ENCODE measurements at places on chromosomes 11 and 22.

DNA sequence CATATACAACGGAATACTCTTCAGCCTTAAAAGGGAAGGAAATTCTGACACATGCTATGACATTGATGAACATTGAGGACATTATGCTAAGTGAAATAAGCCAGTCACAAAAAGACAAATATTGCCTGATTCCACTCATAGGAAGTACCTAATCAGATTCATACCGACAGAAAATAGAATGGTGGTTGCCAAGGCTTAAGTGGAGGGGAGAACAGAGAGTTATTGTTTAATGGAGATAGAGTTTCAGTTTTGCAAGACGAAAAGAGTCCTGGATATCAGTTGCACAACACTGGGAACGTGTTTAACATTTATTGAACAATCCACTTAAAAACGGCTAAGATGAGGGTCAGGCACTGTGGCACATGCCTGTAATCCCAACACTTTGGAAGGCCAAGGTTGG is 45.6 kb upstream of the HIPK3 start:
- no peaks in the 10 kb centered on the region for H3K27me3 ChIP-seq
- no peak overlapping the region for H3K27ac ChIP-seq
- no peak overlapping the region for H3K4me3 ChIP-seq

DNA sequence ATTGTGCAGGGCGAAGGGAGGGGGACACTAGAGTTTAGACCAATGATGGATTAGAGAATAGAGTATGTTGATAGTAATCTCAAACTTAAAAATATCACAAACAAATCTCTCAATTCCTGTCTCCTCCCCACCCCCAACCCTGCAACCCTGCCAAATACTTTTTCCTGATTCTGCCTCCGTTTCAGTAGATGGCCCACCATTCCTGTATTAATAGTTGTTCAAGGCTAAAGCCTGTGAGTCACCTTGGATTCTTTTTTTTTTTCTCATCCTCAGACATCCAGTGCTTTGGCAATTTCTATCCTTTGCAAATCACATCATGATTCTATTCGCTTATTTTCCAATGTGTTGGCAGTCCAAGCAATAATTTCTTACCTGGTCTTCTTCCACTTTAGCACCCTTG is 207.9 kb downstream of the DYNC2H1 start:
- no peak overlapping the region for H3K4me3 ChIP-seq
- H3K36me3 ChIP-seq: no peaks in the 10 kb centered on the region
- no peak overlapping the region for H3K27ac ChIP-seq
- no peak for DNase-seq
- no peaks in the 10 kb centered on the region for H3K4me1 ChIP-seq

DNA sequence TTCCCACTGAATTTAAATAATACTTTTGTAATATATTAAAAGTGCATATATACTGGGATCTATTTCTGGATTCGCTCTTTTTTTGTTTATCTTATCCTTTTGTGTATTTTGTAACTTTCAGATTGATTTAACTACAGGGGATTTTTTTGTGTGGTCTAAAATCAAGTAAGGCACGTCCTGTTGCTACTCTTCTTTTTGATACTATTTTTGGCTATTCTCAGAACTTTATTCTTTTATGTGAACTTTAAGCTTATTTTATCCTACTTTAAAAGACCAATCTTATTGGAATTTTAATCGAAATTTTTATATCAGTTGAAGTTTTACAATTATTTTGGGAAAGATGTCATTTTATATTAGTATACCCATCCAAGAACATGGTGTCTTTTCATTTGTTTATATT is 106.8 kb downstream of the UVRAG start:
- H3K4me3 ChIP-seq: no peak overlapping the region
- no peak for DNase-seq
- no peak overlapping the region for H3K27ac ChIP-seq
- no peaks in the 10 kb centered on the region for H3K27me3 ChIP-seq
- H3K36me3 ChIP-seq: no peaks in the 10 kb centered on the region
- H3K4me1 ChIP-seq: no peaks in the 10 kb centered on the region

DNA sequence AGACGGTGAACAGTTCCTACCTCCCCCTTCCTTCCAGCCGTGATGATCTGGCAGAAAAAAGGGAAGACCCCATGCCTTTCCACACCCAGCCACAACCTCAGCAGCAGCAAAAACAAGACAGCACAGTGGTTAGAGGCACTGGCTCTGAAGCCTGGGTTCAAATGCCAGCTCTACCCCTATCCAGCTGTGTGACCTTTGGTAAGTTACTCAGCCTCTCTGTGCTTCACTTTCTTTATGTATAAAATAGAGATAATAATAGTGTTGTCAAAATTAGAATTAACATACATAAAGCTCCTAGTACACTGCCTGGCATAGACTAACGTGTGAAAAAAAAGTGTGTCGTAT is 4.2 kb downstream of the NRXN2 start:
- no peak for DNase-seq
- H3K4me3 ChIP-seq: no peak overlapping the region
- H3K27ac ChIP-seq: no peak overlapping the region
- H3K36me3 ChIP-seq: no peaks in the 10 kb centered on the region
- H3K4me1 ChIP-seq: peaks cover 3% of the 10 kb centered on the region

- H3K27ac ChIP-seq: no peak overlapping the region
- H3K4me1 ChIP-seq: peaks cover 14% of the 10 kb centered on the region
- no peaks in the 10 kb centered on the region for H3K36me3 ChIP-seq
- DNase-seq: no peak
- no peaks in the 10 kb centered on the region for H3K27me3 ChIP-seq
Measured at GRCh38 chr11:14361951-14362350, 3.0 kb upstream of the RRAS2 start.

- no peak overlapping the region for H3K27ac ChIP-seq
- no peaks in the 10 kb centered on the region for H3K27me3 ChIP-seq
- DNase-seq: no peak
- H3K36me3 ChIP-seq: peaks cover 49% of the 10 kb centered on the region
- H3K4me1 ChIP-seq: peaks cover 4% of the 10 kb centered on the region
Measured at GRCh38 chr11:102330231-102330630, 12.9 kb downstream of the BIRC3 start.

DNA sequence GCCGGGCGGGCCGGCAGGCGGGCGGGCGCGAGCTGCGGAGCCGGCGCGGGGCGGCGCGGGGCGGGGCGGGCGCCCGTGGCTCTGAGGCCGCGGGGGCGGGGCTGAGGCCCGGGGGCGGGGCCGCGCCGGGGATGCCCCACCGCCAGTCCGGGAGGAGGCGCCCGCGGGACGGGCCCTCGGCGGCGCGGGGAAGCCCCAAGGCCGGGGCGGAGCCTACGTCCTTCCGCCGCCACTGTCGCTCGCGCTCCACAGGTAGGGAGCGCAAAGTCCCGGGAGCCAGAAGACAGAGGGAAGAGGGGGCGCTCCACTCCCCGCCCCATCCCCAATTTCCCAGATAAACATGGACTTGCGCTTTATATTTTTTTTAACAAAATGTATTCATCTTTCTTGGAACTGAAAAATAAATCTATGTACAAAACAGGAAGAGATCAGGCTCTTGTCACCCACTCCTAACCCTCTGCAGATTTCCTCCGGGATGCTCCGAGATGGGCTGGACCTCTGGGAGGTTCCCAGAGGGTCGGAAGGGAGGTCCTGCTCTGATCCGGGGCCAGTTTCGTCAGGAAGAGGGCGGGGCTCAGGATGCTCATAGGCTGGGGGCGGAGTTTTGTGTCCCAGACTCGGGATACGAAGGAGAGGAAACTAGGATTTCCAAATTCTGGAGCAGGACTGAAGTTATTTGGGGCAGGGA is at the start of gene MAP4K2:
MAP4K2 (minus strand) TSS at position 57 of the 688 bp plus-strand sequence. CDS start 65 bp downstream, outside the sequence.
- peak within 1 kb of the TSS; percentile 78 for H3K27ac ChIP-seq
- peaks cover 28% of the 10 kb centered on the region for H3K4me1 ChIP-seq
- peaks cover 23% of the 10 kb centered on the region for H3K36me3 ChIP-seq
- DNase-seq: peak; percentile 87
- no peaks in the 10 kb centered on the region for H3K27me3 ChIP-seq

DNA sequence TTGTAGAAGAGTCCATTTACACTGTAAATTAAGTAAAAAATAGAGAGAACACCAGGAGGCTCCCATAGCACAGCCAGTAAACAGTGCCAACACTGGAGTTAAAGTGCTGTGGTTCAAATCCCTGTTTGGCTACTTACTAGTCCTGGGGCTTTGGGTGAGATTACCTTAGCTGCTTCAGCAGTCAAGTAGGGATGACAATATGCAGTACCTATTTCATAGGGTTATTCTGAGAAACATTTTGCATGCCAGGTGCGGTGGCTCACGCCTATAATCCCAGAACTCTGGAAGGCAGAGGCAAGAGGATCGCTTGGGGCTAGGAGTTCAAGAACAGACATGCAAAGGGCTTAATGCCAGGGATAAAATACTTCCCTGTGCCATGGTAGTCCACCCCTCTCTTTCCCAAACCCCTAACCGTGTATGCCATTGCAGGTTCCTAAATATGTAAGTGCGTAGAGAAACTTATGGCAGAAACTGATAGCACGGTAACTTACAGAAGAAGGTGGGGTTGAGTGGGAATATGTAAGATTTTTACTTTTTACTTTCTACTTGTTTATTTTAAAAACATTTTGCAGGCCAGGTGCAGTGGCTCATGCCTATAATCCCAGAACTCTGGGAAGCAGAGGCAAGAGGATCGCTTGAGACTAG is 86.4 kb upstream of the PICALM start:
- no peaks in the 10 kb centered on the region for H3K36me3 ChIP-seq
- no peak for DNase-seq
- H3K27me3 ChIP-seq: no peaks in the 10 kb centered on the region

- H3K27ac ChIP-seq: no peak overlapping the region
- DNase-seq: no peak
- H3K36me3 ChIP-seq: no peaks in the 10 kb centered on the region
- peaks cover 5% of the 10 kb centered on the region for H3K4me1 ChIP-seq
- no peaks in the 10 kb centered on the region for H3K27me3 ChIP-seq
- H3K4me3 ChIP-seq: no peak overlapping the region
Measured at GRCh38 chr11:111439901-111440300, 60.8 kb upstream of the POU2AF1 start.

GRCh38 chr11:64863391-64864060 is 14.9 kb downstream of the EHD1 start:
- no peak for DNase-seq
- peaks cover 100% of the 10 kb centered on the region for H3K4me1 ChIP-seq
- peaks cover 16% of the 10 kb centered on the region for H3K36me3 ChIP-seq
- no peaks in the 10 kb centered on the region for H3K27me3 ChIP-seq

DNA sequence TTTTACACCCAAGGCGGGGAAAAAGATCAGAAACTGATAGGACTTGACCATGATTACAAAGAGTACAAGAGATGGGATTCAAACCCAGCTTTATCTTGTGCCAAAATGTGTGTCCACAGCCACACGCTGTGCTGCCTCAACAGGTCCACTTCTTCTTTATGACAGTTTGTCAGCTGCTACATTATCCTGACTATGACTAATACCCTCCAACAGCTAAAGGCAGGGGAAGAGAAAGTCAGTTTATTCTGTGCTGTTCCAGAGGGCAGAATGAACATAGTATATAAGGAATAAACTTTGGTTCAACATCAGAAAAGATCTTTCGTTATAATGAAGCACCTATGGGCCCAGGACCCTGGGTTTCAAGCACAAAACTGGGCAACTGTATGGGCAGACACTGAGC is 668.2 kb upstream of the TENM4 start:
- no peak for DNase-seq
- H3K4me1 ChIP-seq: no peaks in the 10 kb centered on the region
- no peak overlapping the region for H3K27ac ChIP-seq
- no peaks in the 10 kb centered on the region for H3K27me3 ChIP-seq

GRCh38 chr11:112363527-112363926 is 102.9 kb upstream of the PLET1 start:
- no peak overlapping the region for H3K4me3 ChIP-seq
- no peaks in the 10 kb centered on the region for H3K36me3 ChIP-seq
- H3K27me3 ChIP-seq: no peaks in the 10 kb centered on the region
- no peak for DNase-seq
- H3K4me1 ChIP-seq: no peaks in the 10 kb centered on the region
- no peak overlapping the region for H3K27ac ChIP-seq

DNA sequence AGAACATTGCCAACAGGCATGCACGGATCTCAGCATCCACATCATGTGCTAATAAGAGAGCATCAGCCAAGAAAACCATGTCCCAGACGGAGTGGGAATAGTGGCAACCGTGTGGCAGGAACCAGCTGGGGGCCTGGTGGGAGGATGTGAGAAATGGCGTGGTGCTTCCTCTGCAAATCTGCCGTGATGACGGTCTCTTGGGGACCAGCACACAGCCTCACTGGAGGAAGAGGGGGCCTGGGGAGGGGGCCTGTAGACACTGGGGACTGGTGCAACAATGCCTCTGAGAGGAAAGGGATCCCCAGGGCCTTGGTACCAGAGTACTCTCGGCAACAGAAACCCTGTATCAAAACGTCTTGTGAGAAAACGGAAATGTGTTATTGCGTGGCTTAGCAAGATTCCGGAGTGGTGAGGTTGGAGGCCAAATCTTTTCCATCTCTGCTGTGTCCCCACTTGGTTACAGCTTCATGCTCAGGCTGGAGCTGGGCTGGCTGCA is 154.3 kb upstream of the TBCEL start:
- H3K36me3 ChIP-seq: no peaks in the 10 kb centered on the region
- DNase-seq: no peak
- H3K4me1 ChIP-seq: no peaks in the 10 kb centered on the region
- no peaks in the 10 kb centered on the region for H3K27me3 ChIP-seq
- no peak overlapping the region for H3K27ac ChIP-seq
- no peak overlapping the region for H3K4me3 ChIP-seq

GRCh38 chr11:68565768-68566167 is 105.2 kb downstream of the PPP6R3 start:
- no peak for DNase-seq
- no peaks in the 10 kb centered on the region for H3K27me3 ChIP-seq
- no peak overlapping the region for H3K4me3 ChIP-seq
- H3K27ac ChIP-seq: no peak overlapping the region
- H3K36me3 ChIP-seq: peaks cover 51% of the 10 kb centered on the region

DNA sequence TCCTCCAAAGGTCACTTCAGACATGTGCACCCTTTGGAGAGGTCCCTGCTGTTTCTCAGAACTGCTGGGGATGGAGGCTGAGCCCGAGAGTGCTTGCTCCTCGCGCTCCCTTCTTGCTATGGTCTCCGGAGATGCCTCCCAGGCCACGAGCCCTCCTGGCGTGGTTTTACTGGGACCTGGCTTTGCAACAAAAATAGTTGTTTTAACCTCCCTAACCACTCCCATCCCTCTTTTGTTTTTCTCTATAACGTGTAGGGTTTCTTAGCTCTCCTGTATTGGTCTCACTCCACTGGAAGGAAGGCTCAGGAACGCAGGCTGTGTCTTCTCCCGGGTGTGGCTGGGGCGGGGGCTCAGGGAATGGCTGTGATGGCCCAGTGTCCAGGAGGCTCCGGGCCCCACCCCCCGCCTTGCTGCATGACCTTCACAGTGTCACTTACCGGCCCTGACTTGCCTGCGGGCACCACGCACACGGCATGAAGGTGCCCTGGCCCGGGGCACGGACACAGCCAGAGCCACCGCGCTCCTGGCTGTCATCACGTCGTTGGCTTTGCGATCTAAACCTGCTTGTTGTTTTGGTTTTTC is 5.6 kb downstream of the PTDSS2 start:
- no peak overlapping the region for H3K4me3 ChIP-seq
- no peak overlapping the region for H3K27ac ChIP-seq
- H3K27me3 ChIP-seq: no peaks in the 10 kb centered on the region
- no peak for DNase-seq
